ENCODE measurements at places on chromosomes 11 and 22.
A peak's percentile ranks its signal among the peaks of the same experiment; 100 is the strongest.

GRCh38 chr11:60932605-60933356 lies 8.5 kb downstream of the TMEM132A start:
- no peak for DNase-seq

GRCh38 chr11:109604481-109605400 lies 182.8 kb downstream of the C11orf87 start:
- no peak for DNase-seq

- DNase-seq, result no peak
These were observed 31.2 kb upstream of the SORL1-AS1 start for GRCh38 chr11:121483805-121484480.

GRCh38 chr22:44645083-44645482 lies 56.9 kb upstream of the PRR5 start:
- DNase-seq, result no peak

- DNase-seq, result no peak
These were observed 877.0 kb downstream of the OPCML start for GRCh38 chr11:132655187-132655855.

GRCh38 chr11:1007279-1007678 lies 29.2 kb downstream of the MUC6 start:
- DNase-seq, result no peak

- DNase-seq, result peak; percentile 7
These were observed 479 bp downstream of the RSF1 start for GRCh38 chr11:77819921-77820564.

DNA sequence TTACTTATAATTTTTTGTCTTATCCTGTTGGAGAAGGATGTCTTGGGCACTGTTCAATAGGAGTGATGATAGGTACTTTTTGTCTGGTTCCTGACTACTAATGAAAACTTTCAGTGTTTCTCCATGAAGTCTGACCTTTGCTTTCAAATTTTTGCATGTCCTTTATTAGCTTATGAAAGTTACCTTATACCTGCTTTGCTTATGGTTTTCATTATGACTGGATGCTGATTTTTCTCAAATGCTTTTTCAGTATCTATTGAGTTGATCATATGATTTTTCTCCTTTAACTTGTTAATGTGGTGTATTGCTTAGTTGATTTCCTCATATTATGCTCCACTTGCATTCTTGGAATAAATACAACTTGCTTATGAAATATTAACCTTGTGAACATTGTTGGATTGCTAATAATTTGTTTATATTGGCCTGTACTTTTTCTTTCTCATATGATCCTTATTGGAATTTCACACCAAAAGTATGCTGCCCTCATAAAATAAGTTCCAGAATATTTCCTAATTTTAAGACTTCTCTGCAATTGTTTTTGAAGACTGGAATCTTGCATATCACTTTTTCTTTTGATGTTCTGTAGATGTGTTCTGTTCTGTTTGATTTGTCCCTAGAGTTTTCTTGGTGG lies 85.0 kb upstream of the SC5D start:
- DNase-seq, result no peak

GRCh38 chr22:48953103-48953720 lies 874.5 kb downstream of the BRD1 start:
- no peak for DNase-seq

GRCh38 chr11:27812341-27812740 lies 112.1 kb upstream of the BDNF start:
- DNase-seq, result no peak

DNA sequence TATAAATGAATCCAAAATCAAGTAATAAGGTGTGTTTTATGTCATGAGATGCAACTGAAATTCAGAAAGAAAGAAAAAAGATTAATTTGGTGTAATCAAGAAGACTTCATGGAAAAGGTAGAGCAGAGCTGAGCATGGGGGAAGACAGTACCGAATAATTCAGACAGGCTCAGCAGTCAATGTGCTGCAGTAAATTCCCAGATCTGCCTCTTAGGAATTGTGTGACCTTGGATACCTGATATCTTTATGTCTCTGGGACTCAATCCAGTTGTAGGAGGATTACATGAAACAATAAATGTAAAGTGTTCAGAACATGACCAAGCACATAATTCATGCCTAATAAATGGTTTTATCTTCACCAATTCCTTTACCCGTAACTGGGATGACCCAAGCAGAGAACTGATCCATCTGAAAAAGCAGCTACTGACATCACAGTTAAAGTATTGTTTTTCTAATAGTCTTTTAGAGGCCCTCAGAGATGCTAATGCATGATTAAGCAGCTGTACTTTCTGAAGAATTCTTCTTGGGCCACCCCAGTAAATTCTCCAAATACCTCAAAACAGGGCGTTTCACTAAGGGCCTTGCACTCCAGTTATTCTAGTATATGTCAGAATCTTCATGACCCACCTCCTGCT lies 7.8 kb downstream of the MS4A12 start:
- DNase-seq, result no peak

- no peak for DNase-seq
These were observed 104.0 kb upstream of the IGLL5 start for GRCh38 chr22:22783575-22783974.

- no peak for DNase-seq
These were observed 60.3 kb downstream of the LRRC74B start for GRCh38 chr22:21106000-21106399.

Measured in stimulated activated CD8-positive, alpha-beta memory T cell treated with anti-CD3 and anti-CD28 coated beads, Interleukin-4, amount 100 ng/mL, for 4 hours (primary cell).